Psoas muscle (tissue), 8 donors: ENCODE measurements at places on chromosomes 6 and 20. TPM values are rescaled to one million over a fixed set of nuclear protein-coding genes. Genes with fewer than 3 reads are reported as not detected.

SOBP gene
- 24.4 TPM for polyA plus RNA-seq

SLC22A16 gene
- polyA plus RNA-seq: 0.07 TPM

ENPP4 gene
- polyA plus RNA-seq: 28.5 TPM

SLC22A3 gene
- 45.6 TPM for polyA plus RNA-seq

CLVS2 gene
- not detected for polyA plus RNA-seq

DDX43 gene
- polyA plus RNA-seq: 0.12 TPM

IMPG1 gene
- not detected for polyA plus RNA-seq

ARFGAP1 gene
- polyA plus RNA-seq: 22.3 TPM

BNIP5 gene
- polyA plus RNA-seq: not detected

ADGRF5 gene
- polyA plus RNA-seq: 23.3 TPM

CEP57L1 gene
- polyA plus RNA-seq: 20.7 TPM

TFAP2C gene
- polyA plus RNA-seq: 0.04 TPM

DNA sequence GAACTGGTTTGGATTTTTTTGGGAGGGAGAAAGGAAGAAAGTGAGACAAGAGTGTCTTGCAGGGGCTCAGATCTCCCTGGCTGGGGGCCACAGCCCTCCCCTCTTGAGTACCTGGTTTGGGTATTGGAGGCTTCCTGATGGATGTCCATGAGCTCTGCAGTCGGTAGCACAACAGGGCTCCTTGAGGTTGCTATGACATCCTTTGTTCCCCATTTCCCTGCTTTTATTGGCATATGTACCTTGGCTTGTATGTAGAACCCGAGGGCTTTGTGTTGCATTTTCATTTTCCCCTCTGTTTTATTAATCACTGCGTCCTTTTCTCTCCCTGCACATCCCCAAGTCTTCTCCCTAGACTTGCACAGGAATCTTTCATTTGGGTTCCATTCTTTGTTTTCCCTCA, 355.5 kb upstream of the TSHZ2 start:
- DNase-seq: no peak

GRCh38 chr20:8209061-8209460, 77.0 kb downstream of the PLCB1 start:
- DNase-seq: no peak

- DNase-seq: peak; percentile 33
These were observed 1.3 kb upstream of the CDYL start for GRCh38 chr6:4774715-4775493.

DNA sequence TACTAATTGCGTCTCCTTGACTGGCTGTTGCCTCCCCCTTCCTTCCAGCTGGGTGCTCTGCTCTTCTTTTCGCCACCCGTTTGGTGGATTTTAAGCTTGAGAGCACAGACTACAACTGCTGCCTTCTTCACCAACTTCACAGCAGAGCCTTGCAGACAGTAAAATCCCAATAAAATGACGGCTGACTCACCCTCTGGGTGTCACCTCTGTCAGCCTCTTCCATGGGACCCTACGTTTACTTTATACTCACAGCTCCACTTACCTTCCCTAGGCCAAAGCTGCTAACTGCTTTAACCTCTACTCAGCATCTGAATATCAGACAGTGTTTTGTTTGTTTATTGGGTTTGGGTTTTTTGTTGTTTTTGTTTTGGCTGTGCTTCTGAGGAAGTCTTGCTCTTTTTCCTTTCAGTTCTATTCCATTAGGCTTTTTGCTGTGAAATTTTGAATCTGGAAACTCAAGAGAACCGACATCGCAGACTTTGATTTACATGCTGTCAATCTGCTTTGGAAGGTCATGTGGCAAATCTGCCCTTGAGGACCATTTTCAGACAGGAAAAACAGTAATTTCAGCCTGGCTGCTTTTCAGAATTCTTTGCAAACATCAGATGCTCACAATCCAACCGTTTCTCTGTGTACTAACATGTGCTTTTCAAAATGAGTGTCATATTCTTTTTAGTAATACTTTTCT, 2.4 kb downstream of the AGPAT4 start:
- no peak for DNase-seq

- DNase-seq: peak; percentile 33
These were observed 125.4 kb downstream of the OPRM1 start for GRCh38 chr6:154164397-154164796.

- DNase-seq: no peak
These were observed 14.0 kb upstream of the LOC128125822 start for GRCh38 chr6:63558278-63558677.

- no peak for DNase-seq
These were observed 40.5 kb downstream of the HLA-F start for GRCh38 chr6:29763491-29764289.

DNA sequence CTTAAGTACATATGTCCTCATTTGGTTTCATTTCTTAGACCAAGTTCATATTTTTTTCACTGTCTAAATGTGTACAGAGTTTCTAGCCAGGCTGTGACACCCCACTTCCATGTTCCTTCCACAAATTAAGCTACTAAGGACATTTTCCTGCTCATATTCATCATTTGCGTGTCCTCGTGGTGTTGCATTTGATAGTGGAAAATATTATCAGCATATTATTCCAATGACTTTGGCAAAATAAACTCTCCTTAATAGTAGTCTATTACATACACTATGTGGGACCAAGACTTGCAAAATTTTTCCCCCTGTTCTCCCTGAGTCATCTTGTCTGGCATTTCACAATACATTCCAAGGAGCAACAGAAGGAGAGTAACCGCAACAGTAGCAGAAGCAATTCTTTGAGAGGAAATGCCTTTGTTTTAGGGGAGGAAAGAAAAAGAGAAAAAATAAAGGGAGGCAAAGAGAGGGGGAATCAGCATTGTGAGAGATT, 599.2 kb downstream of the COL12A1 start:
- no peak for DNase-seq

DNA sequence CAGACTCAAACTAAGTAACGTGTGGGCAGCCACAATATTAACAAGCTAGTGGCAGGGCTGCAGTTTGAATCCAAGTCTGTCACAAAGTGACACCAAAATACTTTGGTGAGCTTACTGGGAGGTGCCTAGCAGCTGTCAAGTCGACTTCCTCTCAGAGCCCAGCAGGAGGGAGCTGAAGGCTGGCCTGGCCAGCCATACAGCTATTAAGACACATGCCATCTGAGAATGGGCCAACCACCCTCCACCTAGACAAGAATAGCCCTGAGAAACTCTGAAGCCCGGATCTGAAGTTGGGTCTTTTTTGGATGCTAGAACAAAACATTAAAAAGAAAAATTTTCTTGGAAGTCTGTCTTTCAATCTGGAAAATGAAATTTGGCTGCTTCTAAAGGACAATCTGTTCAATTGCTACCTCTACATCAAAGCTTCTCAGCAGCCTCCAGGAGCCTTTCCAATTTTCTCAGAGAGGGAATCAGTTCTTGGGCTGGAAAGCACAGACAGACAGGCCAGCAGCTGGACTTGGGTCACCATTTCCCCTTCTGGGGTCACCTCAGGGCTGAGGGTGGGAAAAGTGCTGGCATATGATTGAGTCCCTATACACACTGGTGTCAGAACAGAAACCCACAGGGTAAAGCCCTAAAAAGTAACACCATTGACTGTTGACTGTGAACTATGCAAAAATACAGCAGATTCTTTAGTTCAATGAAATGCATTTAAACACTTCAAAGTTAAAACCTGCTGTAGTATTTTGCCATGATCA, 42.9 kb downstream of the UQCC1 start:
- peak; percentile 79 for DNase-seq

DNA sequence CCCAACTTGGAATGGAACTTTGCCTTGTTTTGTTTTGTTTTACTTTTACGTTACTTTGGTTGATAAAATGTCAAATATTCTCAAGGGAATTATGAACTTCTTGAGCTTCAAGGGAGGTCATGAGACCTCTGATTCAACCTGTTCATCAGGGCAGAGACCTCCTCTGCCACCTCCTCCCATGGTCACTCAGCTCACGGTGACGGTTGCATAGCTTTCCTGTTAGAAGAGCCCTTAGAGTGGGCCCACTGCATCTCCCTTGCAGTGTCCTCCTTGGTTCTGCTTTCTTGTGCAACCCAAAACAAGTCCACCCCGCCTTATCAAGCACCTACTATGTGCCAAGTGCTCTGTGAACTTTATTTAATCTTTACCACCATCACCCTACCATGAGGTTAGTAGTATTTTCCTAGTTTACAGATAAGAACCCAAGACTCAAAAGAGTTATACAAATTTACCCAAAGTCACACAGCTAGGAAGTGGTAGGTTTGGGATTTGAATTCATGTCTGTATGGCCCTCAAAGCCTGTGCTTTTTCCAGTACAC, 15.5 kb downstream of the TM9SF4 start:
- no peak for DNase-seq

DNA sequence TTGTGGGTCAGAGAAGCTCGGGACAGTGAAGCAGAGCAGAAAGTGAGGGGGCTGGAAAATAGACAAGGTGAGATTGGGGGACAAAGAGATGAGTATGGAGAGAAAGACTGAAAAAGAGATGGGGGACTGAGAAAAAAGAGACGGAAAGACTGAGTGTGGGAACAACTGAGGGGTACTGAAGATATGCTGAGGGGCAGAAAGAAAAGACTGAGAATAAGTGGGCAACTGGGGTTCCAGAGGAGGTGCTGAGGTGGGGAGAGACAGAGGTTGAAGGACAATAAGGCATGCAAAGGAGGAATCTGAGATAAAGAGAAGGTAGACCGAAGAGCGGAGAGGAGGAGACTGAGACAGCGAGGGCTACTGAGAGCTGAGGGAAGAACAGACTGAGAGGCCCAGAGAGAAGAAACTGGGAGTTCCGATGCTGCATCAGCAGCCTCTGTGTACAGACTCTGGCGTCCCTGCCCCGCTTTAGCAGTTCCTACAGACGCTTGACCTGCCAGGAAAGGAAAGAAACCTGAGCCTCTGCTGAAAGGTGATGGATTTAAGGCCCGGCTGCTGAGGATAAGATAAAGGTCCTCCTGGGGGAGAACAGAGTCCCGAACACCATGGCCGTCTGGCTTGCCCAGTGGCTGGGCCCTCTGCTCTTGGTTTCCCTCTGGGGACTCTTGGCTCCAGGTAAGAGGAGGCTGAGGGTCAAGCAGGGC, at the start of gene PRSS16:
Gene PRSS16 (plus strand): TSS at position 569 of the 704 bp plus-strand sequence. CDS start 37 bp downstream, at position 606.
- no peak for DNase-seq

DNA sequence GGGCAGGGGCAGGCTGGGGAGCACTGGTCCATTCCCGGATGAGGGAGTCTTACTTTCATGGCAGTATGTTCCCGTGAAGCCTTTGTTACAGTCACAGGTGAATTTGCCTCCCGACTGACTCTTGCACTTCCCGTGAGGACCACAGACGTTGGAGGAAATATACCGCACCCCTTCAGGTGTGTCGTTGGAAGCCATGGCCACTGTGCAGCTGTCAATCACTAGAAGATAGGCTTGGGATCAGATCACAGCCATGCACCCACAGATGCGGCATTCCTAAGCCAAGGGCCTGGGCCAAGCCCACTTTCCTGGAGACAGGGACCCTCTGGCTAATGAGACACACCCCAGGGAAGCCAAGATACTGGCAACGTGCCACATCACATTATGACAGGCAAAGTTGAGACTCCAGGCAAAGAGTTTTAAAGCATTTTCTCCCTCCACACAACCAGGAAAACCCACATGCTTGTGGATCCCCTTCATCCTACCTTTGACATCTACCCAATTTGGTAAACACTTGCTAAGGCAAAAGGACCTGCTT, 26.8 kb downstream of the JAG1 start:
- no peak for DNase-seq

DNA sequence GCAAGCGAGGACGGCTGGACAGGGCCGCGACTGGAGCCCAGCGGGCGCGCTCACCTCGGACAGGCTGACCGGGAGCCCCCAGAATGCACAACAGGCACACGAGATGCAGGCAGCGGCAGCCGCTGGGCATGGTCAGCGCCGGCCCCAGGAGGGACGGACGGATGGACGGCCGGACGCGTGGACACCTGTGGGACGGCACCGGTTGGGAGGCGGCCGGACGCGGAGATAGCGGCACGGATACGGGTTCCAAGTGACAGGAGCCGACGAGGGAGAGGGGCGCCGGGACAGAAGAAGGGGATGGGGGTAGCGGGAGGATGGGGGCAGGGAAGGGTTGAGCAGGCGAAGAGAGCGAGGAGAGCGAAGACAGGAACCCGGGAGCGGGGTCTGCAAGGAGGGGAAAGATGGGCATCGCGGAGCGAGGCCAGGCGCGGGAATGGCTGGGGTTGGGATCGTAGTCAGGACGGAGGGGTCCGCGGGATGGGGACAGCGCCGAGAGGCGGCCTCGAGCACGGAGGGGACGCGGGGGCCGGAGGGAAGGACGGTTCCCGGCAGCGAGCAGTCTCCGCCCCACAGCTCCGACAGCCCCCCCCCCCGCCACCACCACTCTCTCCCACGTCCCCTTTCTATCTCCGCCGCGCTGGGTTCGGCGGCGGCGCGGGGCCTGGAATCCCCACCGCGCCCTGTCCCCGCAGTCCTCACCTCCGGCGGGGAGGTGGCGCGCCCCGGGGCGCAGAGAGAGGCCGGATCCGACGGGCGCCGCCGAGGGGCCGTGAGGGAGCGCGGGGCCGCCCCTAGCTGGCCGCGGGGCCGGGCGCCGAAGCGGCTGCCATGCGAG, 435 bp downstream of the DLK2 start:
- peak; percentile 88 for DNase-seq

GRCh38 chr20:47857569-47858464, 72.5 kb upstream of the SULF2 start:
- no peak for DNase-seq

GRCh38 chr6:112176175-112176574, 78.2 kb downstream of the LAMA4 start:
- DNase-seq: no peak

- no peak for DNase-seq
These were observed 1.8 kb downstream of the MOCS1 start for GRCh38 chr6:39932386-39932910.

DNA sequence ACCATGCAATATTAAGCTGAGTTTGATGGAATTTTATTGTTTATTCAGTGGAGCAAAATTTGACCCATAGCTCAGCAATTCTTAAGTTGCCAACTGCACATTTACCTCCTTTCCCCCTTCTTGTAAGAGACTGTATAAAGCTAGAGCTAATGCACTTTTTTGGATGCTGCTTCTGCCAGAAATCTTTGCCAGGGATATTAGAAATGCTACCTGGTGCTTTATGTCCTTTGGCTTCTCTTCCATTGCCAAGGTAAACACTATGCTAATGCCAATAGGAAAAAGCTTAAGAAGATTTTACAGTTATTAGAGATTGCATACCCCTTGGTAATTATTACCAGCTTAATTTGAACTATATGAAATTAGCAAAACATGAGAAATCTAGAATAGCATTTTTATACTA, 79.0 kb upstream of the OGFRL1 start:
- DNase-seq: no peak

GRCh38 chr6:31114541-31114878, at the start of gene PSORS1C1:
PSORS1C1 (plus strand) TSS chr6:31114800; CDS start chr6:31129633, 14,833 bp downstream.
- DNase-seq: peak; percentile 90

- no peak for DNase-seq
These were observed 31.8 kb downstream of the GFOD1 start for GRCh38 chr6:13455552-13455966.
